Subcutaneous adipose tissue (tissue), 4 donors: ENCODE measurements at places on chromosomes 2 and 18. TPM values are rescaled to one million over a fixed set of nuclear protein-coding genes. Genes with fewer than 3 reads are reported as not detected.

The C2orf69 gene
- 15.0 TPM for total RNA-seq

The CABYR gene
- 0.33 TPM for total RNA-seq

The NEURL3 gene
- total RNA-seq: not detected

The ALK gene
- 0.85 TPM for total RNA-seq

The IL36RN gene
- total RNA-seq: not detected

The SLC5A7 gene
- total RNA-seq: not detected

The CPS1 gene
- total RNA-seq: 7.3 TPM

The GPBAR1 gene
- 13.9 TPM for total RNA-seq

The ABCB11 gene
- total RNA-seq: 12.1 TPM

The POTEJ gene
- total RNA-seq: not detected

The SPP2 gene
- not detected for total RNA-seq

The TMEM150A gene
- total RNA-seq: 15.6 TPM
